T-helper 17 cell (primary cell): ENCODE measurements at places on chromosomes 7 and 10. TPM values are rescaled to one million over a fixed set of nuclear protein-coding genes. Genes with fewer than 3 reads are reported as not detected.

DNA sequence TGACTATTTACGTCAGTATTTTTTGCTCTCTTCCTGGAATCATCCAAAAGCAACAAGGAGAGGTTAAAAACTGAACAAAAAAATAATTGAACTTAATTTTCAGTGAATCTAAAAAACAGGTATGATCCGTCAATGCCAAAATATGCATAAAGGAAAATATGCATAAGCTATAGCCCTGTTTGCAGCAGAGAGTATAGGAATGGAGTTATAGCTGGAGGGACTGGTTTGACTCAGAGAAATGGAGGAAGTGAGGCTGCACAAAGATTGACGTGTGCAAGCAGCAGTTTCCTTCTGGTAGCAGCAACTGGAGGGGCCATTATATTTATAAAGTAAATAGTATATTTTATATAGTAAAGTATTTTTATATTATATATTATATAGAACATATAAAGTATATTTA is 37.1 kb downstream of the GNG11 start:
- no peak for DNase-seq

DNA sequence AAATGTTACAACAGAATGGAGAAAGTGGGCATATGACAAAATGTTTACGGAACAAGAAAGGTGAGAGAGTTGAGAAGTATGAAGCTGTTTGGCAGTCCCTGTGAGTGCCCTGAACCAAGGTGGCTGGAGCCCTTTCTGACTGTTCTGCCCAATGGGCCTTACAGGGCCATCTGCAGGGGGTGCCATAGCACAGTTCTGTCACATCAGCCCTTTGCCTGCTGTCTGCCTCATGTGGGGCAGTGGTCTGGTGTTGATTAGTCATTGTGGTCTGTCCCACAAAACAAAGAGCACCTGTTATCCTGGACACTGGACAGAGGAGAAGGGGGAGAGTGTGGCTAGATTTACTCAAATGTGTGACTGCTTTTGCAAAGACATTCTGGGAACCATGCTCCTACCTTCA is 51.5 kb upstream of the OSBPL3 start:
- DNase-seq, result no peak

- DNase-seq, result no peak
Measured at GRCh38 chr10:104054430-104054829, 31.2 kb downstream of the COL17A1 start.

GRCh38 chr7:20661884-20662283 is 46.4 kb downstream of the ABCB5 start:
- DNase-seq, result no peak

GRCh38 chr10:12595936-12596576 is 246.7 kb downstream of the CAMK1D start:
- DNase-seq, result no peak

GRCh38 chr7:73605601-73606220 is 18.6 kb downstream of the MLXIPL start:
- no peak for DNase-seq

Gene GIMAP4
- 113 TPM for total RNA-seq

Gene ADCYAP1R1
- not detected for total RNA-seq

- DNase-seq, result no peak
Measured at GRCh38 chr7:107007007-107007891, 37.3 kb upstream of the PRKAR2B start.

GRCh38 chr7:149455175-149455950 is 5.5 kb downstream of the ZNF777 start:
- no peak for DNase-seq

Gene SPDYE2B
- total RNA-seq, result not detected

DNA sequence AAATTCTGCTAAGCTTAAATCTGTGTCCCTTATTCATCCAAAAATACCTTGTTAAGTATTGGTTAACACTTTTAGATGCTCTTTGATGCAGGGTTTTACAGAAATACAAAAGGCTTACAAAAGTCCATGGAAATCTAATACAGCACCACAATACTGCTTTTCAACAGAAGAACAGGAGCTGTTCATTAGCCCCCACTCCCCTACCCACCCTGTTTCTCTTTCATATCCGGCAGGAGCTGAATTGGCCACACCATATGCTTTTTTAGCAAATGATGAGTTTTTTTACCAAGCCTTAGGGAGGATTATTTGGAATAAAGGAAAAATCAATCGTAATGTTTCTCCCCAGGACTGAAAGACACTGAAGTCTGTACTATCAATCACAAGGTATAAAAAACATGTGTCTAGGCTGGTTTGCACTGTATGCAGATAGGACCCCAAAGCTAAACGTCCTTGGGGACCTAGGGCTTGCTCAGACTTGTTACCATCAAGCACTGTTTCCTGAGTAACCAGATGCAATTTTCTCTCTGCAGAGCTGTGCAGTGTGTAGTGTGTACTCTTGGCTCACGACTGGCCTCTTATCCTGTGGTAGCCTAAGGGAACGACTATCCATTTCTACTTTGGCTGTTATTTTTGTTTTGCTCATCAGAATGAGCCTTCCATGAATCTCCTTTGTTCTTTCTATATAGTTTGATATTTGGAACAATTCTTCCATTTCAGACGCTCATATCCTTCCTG is 143.3 kb upstream of the LRGUK start:
- DNase-seq, result no peak

DNA sequence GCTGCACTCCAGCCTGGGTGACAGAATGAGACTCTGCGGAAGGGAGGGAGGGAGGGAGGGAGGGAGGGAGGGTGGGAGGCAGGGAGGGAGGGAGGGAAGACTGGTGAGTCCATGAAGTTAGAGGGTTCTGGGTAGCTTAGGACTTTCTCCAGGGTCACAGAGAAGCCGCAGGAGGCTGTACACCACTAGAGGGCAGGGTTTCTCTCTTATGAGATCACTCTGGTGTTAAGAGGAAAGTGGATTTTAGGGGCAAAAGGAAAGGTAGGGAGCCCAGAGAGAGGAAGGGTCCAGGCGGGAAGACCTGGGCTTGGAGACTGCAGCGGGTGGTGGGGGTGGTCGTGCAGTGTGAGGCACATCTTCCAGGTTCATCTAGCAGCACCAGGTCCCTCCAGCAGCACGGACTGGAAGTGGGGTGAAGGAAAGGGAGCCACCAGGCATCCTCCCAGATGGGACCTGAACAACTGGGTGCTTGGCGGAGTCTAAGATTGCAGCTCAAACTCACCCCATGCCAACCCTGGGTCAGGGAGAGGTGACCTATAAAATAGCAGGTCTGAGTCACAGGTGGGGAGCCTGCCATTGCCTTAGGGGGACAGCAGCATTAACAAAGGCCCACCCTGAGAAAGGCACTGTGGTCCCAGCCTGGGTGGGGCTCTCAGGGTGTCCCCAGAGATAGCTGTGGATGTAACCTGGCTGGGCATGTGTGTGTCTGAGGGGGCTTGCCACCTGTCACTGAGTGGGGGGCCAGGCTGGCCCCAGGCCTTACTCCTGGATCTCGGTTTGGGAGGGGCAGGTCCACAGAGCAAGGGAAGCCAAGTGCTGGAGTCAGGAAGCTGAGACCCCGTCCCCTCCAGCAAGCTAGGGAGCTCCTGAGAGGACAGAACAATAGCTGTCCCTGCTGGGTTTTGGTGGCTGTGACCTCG is 48.5 kb upstream of the SLC29A3 start:
- no peak for DNase-seq

Gene CLRN3
- not detected for total RNA-seq

Gene WEE2
- total RNA-seq, result not detected
